EH (cell line): ENCODE measurements at places on chromosomes 7 and 10.

DNA sequence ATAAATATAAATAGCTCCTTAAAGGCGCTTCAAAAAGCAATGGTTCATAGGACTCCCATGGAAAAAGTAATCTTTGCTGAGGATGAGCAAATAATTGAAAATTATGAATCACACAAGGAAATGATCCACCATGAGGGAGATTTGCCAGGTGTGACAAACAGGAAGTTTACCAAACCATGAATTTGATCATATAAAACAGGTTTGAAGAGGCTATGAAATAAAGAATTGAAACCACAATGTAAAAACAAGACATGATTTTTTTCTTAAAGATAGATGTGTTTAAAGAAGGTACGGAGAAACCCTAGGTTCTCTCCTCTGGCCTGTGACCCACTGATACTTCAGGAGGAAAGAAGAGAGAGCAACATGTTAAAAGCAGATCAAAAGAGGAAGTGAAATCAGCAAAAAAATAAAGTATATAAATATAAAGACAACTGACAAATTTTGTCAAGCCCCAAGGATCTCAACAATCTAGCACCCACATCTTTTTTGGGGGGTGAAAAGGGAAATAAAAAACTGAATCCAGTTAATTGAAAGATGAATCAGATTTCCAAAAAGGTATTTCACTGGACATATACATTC lies 111.3 kb upstream of the ASAH2 start:
- no peak for DNase-seq

DNA sequence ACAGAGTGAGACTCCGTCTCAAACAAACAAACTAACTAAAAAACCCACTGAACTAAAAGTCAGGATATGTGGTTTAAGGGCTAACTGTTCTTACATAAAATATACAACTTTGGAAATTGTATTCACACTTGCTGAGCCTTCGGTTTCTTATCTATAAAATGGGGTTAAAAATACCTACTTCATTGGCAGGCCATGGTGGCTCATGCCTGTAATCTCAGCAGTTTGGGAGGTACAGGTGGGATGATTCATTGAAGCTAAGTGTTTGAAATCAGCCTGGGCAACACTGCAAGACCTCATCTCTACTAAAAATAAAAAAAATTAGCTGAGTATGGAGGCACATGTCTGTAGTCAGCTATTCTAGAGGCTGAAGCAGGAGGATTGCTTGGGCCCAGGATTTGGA lies 115.4 kb upstream of the KLF6 start:
- no peak for DNase-seq

GRCh38 chr10:89241026-89241425 lies 10.5 kb downstream of the LIPA start:
- DNase-seq, result no peak

DNA sequence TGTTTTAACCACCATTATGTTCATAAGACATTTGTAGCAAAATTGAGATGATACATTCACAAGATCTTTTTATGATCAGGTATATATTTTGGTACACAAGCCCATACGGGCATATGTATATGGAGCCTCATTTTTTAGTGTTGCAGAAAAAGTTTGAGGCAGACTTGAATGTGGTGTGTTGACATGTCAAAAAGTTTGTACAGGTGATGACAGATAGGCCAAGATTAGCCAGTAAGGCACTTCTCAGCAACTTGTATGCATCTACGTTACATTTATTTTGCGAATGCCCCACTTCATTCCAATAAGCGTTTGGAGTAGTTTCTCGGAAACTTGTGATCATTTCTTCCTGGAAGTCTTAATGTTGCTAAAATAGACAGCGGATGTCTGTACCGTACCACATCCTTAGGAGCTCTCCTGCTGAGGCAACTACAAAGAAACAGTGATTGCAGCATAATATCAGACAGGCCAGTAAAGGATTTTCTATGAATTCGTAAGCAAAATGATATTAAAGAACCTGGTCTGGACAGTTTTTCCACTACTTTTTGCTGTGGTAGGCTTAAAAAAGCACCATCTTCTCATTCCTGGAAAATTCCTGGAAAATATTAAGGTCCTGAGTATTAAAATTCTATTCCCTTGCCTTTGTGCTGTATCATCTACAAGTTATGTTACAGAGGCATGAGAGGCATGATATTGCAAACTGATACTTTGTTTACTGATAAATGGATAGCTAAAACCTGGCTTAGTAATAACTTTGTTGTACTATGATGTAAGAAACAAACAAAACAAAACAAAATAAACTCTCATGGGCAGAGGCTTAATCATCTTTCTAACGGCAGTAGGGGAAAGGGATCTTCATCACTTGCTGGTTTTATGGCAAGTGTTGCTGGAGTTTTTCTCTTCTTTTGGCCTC lies 153.6 kb downstream of the HDAC9 start:
- DNase-seq, result no peak

- peak; percentile 50 for DNase-seq
These were observed 54.5 kb downstream of the GBF1 start for GRCh38 chr10:102299873-102300272.

DNA sequence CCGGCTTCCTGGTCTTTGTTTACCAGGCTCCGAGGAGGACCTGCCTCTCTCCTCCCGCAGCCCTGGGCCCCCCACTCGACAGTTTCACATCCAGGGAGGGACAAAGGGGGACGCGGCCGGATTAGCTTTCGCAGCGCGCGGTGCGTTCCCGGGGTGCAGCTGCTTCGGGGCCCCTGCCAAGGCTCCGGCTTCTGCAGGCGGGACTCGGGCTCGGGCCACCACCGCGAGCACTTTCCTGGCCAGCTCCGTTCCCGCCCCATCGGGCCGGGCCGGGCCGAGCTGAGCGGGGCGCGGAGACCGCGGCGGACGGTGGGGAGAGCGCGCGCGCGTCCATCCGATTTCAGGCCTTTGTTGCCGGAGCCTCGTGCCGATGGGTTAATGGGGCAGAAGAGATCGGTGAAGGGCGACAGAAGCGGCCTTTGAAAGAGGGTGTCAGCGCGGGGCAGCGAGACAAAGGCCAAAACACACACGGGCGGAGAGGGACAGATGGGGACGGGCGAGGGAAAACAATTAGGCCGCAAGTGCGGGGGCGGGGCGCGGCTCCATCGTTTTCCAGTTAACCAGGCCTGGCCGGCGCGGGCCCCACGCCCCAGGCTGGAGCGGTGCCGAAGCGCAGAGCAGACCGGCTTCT lies 8.5 kb upstream of the UNCX start:
- DNase-seq, result no peak

GRCh38 chr7:2289111-2289586 lies 25.1 kb downstream of the SNX8 start:
- DNase-seq, result no peak

DNA sequence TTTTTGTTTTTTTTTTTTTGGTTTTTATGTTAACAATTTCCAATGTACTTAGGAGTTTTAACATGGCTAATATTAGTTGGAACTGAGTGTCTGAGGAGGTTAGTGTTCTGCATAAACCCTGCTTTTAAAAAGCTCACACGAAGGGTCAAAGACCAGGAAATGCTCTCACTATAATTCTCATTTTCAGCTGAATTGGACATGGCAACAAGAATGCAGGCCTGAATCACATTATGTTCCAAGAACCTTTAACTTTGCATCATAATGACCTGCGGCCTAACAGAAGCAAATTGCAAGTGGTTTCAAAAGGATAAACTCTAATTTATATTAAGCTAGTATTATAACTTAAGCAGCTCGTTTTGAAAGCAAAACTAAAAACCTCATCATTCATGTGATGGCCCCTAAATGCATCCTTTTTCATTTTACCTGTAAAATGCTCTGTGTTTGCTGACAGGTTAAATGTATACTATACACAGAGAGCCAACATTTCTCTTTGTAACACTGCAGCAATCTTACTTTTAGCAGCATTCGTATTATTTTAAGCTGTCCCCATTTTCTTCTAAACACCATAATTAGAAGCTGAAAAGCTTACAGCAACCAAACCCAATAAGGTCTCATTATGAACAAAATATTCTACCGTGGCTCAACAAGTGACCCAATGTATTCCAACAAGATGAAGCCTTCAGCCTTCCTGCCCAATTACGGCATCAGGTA lies 242.8 kb upstream of the SP4 start:
- no peak for DNase-seq

DNA sequence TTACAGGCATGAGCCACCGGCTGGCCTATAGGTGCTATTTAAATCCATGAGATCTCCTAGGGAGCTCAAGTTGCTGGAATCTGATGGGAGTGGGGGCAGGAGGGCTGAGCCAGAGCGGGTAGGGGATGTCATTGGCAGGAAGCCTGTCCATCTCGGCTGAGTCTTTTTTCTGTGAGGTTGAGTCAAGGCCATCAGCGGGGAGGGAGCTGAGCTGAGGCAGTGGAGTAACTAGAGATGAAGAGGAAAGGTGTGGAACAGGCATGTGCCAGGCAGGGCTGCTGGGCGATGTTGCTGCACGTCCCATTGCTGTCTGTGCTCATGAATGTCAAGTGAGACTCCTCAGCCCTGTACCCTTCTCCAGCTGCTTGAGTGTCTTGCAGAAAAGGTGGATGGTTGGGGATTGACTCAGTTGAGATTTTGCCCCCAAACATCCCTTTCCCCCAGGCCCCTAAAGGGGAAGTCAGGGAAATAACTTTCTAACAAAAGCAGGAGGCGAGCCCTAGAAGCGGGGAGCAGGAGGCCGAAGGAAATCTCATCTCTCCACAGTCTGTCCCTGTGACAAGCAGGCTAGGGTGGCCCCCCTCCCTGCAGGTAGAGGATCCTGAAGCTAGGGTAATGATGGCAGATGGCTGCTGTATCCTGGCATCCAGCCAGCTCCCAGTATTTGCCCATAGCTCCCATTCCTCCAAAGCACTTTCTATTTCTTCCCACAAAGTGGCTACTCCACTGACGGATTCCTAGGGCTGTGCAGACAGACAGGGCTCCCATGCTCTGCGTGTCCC lies 5.4 kb downstream of the ATP6V1F start:
- DNase-seq, result peak; percentile 30

GRCh38 chr10:60549686-60550085 lies 160.0 kb upstream of the ANK3 start:
- DNase-seq, result peak; percentile 3

GRCh38 chr10:86255405-86256251 lies 111.0 kb downstream of the GRID1 start:
- no peak for DNase-seq

DNA sequence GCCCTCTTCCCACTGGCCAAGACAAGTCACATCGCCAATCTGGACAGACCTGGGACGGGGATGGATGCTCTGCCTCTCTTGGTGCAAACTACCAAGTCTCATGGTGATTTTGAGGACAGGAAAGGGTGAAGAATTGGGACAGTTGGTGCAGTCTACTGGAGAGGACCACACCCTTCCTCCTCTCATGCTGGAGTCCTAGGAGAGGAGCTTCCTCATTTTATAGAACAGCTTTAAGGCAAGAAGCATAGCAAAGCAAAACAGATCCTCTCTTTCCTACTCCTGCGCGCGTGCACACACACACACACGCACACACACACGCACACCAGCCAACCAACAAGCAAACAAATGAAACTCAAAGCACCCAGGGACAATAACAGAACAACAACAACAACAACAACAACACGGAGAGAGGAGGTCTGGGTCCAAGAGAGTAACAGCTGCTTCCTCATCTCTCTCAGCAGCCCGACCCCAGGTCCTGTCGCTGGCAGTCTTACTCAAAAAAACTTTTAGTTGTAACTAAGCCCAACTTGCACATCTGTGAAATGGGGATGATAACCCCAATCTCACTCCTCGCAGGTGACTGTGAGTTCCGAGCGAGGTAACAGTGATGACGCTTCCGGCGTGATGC lies 83.4 kb downstream of the TMEM178B start:
- no peak for DNase-seq

DNA sequence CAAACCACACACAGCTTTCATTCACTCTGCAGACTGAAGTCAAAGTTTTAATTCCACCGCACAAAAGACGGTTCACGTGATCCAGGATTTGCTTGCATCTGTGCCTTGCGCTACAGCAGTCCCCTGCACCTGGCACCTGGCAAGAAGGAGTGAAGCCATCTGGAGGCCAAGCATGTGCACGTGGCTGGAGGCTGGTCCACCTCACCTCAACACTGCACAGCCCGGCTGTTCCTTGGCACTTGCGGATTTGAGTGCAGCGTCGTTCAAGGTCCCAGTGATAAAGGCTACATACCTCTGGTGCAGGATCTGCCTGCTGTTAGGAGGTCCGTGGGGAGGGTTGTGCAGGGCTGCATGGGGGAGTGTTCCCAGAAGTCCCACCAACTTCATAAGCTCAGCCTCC lies 248.5 kb upstream of the GRB10 start:
- no peak for DNase-seq

GRCh38 chr7:140841166-140841715 lies 83.5 kb downstream of the BRAF start:
- no peak for DNase-seq

DNA sequence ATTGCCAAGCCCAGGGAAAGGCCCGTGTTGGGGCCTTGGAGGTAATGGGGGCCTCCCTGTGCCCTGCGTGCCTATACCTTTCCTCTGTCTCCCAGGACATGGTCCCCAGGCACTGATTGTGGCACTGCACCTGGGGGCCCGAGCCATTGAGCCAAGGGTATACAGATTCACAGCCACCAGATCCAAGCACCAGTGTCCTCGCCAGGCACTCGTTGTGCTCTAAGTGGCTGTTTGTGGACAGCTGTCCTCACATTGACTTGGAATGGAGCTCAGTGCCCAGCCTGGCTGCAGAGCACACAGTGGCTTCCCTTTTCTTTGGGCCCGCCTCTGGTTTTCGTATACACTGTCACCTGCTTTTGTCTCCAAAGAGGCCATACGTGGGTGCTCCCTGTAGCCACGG lies 72.0 kb upstream of the BTBD16 start:
- no peak for DNase-seq

DNA sequence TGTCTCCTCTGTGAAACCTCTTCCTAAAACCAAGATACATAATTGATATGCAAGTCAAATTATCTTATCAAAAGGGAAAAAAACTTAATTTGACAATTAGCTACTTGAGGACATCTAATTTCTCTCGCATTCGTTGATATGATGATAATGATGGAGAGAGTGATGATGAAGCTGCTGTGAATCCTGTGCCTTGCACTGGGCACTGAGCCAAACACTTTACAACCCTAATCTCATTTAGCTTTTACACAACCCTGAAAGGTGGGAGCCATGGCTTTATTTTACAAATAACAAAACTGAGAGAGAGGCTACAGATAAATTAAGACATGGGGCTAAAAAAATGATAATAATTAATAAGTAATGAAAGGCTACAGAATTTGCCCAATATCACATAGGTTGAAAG lies 176.0 kb downstream of the NOC3L start:
- DNase-seq, result no peak

DNA sequence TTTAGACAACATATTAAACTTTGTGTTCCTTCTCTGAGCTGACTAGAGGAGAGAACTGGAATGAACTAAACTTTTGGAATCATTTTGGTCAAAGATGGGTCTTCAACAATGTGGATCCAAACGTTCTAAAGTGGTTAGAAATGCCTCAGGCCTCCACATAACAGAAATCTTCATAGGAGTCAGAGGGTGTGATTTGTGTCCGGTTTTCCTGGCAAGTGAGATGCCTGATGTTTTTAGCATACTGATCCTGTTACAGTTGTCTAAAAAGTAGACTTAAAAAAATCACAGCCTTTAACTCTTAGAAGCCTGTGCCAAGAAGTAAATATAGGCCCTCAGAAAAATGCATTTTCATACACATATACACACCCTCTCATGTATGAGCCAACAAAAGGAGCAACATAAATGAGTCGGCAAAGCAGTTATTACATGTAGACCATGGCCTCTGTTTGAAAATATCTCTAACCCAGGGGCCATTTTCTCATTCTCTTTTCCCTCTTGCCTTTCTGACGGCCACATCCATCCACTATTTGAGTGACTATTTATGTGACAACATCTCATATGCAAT lies 64.5 kb downstream of the ST7 start:
- peak; percentile 32 for DNase-seq

- DNase-seq, result peak; percentile 58
These were observed 48.4 kb downstream of the HGF start for GRCh38 chr7:81721437-81721836.
